ENCODE measurements at places on chromosomes 1 and 21.

GRCh38 chr1:233718057-233718456 is 104.2 kb downstream of the KCNK1 start:
- DNase-seq, result no peak

- DNase-seq, result no peak
Observed at GRCh38 chr21:35988416-35989137, 71.7 kb downstream of the SETD4 start.

- no peak for DNase-seq
Observed at GRCh38 chr21:34926803-34927467, 122.2 kb downstream of the RUNX1 start.

- no peak for DNase-seq
Observed at GRCh38 chr1:44250068-44250781, 37.0 kb downstream of the DMAP1 start.

DNA sequence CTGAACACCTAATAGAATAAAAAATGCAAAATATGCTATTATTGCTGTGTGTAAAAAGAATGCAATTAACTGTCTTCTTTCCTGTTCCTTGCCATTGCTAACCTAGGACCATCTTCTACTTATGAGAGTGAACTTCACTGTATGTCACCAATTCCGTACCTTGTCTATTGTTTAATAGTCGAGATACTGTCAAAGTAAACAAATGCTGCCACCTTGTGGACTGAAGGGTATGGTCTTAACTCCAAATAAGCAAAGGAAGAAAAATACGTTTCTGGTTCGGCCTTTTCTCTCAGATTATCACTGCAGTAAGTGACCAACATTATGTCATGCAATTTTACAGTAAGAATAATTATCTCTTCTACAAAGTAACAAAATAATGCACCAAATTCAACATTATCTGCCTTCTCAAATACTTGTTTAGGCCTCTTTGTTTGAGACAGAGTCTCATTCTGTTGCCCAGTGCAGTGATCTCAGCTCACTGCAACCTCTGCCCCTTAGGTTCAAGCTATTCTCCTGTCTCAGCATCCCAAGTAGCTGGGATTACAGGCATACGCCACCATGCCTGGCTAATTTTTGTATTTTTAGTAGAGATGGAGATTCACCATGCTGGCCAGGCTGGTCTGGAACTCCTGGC is 133.4 kb downstream of the COP1 start:
- peak; percentile 51 for DNase-seq

GRCh38 chr1:14650951-14651350 is 52.5 kb downstream of the KAZN start:
- no peak for DNase-seq

GRCh38 chr1:164579381-164579780 is 20.4 kb downstream of the PBX1 start:
- no peak for DNase-seq

- no peak for DNase-seq
Observed at GRCh38 chr1:36657826-36658225, 175.1 kb upstream of the CSF3R start.

DNA sequence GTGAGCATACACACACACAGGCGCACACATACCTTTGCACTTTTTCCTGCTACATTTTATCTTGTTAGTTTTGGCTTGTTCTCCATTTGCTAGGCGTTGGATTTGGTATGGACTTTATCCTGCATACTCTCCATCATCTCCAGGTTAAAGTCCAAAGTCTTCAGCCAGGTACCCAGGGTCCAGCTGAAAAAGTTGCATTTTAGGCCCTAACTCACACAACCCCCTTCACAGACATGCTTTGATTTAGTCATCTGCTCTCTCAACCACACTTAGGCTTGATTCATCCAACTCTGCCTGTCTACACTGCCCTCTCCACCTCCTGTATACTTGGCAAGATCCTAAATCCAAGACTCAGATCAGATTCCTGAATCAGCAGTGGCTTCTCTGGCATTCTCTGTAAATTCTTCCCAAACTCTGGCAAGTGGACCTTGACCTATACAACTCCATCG is 10.7 kb upstream of the LAMB3 start:
- DNase-seq, result no peak

- DNase-seq, result no peak
Observed at GRCh38 chr1:61171974-61172373, 89.6 kb downstream of the NFIA start.

- DNase-seq, result no peak
Observed at GRCh38 chr1:229685149-229685548, 59.1 kb downstream of the URB2 start.

GRCh38 chr1:167418391-167418790 is 99.9 kb downstream of the CD247 start:
- DNase-seq, result no peak

DNA sequence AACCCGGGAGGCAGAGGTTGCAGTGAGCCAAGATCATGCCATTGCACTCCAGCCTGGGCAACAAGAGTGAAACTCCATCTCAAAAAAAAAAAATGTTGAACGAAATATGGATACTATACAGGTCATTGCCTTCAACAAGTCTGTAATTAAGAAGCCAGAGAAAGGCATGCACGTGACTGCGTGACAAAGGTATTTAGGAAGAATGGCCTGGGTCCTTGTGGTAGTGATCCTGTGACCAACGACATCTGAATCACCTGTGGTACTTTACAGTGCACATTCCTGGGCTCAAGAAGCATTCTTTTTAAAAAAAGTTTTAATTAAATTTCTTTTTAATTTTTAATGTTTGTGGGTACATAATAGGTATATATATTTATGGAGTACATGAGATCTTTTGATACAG is 115.0 kb downstream of the GREM2 start:
- no peak for DNase-seq

DNA sequence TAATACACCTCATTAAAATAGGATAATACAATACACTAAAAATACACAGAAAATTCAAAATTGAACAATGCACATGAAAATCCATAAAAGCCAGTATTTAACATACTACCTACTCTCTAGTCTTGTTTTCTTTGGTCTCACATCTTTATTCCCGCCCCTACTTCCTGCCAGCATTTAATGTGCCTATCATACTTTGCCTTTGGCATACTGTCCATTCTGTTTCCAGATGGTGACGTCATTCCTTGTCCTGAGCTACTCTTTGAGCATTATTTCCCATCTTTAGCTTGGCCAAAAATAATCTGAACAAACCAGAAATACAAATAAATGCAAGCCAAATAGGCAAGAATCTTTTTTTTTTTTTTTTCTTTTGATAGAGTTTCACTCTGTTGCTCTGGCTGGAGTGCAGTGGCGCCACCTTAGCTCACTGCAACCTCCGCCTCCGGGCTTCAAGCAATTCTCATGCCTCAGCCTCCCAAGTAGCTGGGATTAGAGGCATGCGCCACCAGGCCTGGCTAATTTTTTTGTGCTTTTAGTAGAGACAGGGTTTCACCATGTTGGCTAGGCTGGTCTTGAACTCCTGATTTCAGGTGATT is 4.4 kb downstream of the HFM1 start:
- no peak for DNase-seq

GRCh38 chr1:30781906-30782305 is 24.3 kb upstream of the LAPTM5 start:
- DNase-seq, result no peak

DNA sequence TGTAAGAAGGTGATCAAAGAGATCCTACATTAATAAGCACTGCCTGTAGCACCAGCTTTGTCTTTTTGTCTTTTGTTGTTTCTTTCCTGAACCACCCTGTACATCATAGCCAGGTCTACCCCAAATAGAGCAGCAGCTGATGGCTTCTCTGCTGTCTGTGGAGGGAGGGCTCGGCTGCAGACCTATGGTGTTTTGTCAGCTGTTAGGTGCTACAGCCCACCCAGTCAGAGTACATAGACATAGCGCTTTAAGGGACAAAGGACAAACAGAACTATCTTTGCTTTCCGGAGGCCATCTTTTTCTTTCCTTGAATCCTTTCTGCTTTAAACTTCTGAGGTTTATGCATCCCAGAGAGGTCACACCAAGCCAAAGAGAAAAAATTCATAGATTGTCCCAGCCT is 258.1 kb downstream of the ZNF648 start:
- DNase-seq, result no peak

Data from CD4-positive, alpha-beta T cell treated with Interleukin-1 beta for 1 hour (primary cell).